ENCODE measurements at places on chromosomes 7 and 10. TPM values are rescaled to one million over a fixed set of nuclear protein-coding genes. Genes with fewer than 3 reads are reported as not detected.

DNA sequence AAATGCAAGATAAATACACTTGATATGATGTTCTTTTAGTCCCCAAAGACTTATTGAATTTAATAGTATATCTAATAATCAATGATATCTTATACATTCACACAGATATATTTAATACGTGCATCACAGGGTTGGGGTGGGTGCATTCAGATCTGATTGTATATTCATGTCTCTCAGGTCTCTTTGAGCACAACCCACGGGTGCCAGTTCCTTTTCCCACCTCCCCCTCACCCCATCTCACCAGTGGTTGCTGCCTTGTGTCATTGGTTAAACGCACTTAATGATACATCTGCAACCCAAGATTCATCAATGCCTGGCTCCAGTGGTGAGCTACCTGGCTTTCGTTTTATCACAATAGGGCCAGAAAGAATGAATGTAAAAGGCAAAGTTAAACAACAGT is 6.2 kb downstream of the LRIT1 start:
- DNase-seq = no peak

DNA sequence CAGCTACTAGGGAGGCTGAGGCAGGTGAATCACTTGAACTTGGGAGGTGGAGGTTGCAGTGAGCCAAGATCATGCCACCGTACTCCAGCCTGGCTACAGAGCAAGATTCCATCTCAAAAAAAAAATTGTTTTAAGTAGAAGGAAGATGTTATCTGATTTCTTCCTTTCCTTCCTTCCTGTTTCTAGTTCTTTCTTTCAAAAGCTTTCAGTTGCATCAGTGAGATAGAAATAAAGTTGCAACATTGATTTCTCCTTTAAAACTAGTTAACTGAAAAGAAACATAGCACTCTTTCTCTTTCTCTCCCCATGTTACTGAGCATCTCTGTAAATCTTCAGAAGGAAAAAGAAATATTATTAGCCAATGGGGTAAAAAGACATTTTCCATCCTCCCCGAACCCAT is 37.5 kb downstream of the CNNM1 start:
- DNase-seq = no peak

GRCh38 chr7:85708221-85708620 is 521.4 kb upstream of the SEMA3D start:
- DNase-seq = no peak

GRCh38 chr10:82661701-82662100 is 786.7 kb downstream of the NRG3 start:
- DNase-seq = no peak

The SHLD2 gene
- total RNA-seq = 19.8 TPM

DNA sequence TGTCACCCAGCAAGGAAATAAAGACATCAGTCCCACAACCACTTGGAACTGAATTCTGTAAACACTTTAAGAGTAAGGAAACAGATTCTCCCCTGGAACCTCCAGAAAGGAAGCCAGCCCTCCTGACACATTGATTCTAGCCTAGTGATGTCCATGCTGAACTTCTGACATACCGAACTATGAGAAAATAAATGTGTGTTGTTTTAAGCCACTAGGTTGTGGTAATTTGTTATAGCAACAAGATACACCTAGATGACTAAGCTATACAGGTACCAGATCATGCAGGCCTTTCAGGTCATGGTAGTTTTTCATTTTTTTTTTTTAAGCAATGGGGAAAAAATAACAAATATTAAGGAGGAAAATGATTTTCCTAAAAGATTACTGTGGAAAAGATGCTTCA is 37.6 kb upstream of the LRRTM3 start:
- no peak for DNase-seq

DNA sequence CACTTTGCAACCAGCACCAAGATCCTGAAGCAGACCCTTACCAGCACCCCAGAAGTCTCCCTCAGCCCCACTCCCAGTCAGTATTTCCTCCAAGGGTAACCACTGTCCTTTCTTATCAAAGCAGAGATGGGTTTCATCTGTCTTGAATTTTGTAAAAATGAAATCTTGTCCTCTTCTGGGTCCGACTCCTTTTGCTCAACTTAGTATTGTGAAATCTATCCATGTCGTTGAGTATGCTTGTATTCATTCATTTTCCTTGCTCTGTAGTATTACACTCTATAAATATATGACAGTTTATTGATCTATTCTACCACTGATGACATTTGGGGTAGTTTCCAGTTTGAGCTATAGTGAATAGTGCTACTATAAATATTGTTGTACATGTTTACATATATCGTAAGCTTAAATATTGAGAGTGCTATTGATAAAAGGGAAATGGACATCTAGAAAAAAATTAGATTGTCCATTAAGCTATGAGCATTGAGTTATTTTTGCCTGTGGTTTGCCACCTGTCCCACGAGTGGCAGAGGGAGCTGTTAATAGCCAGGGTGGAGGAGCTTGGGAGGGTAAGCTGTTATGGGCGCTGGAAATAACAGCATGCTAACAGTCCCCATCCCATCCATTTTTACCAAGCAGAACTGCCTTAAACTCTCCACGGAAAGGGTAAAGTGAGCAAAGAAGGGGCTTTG is 36.5 kb downstream of the AIFM2 start:
- DNase-seq = no peak

The SOSTDC1 gene
- total RNA-seq = not detected

Data from fibroblast of the aortic adventitia (primary cell).